Anterior cingulate cortex (tissue), 58 donors: ENCODE measurements at places on chromosomes 16 and 17.

DNA sequence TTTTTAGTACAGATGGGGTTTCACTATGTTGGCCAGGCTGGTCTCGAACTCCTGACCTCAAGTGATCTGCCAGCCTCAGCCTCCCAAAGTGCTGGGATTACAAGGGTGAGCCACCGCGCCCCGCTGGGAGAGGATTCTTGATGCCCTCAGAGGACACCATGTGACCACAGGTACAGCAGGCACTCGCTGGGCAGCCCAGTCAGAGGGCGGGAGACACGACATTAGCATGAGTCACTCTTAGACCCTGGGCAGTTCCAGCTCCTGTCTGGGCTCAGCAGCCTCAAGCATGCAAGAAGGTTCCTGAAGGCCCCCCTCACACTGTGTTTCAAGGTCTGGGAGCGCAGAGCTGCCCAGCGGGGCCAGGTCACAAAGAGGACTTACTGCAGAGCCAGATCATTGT lies 11.9 kb downstream of the STAC2 start:
- DNase-seq = no peak

- DNase-seq = no peak
These were observed 3.3 kb downstream of the LRRC36 start for GRCh38 chr16:67329901-67330300.

- no peak for DNase-seq
These were observed 555.3 kb downstream of the MAF start for GRCh38 chr16:79045191-79045590.

- no peak for DNase-seq
These were observed 35.6 kb downstream of the RPA1 start for GRCh38 chr17:1865252-1866037.

GRCh38 chr17:4003501-4004421 lies 39.5 kb upstream of the ATP2A3 start:
- no peak for DNase-seq

DNA sequence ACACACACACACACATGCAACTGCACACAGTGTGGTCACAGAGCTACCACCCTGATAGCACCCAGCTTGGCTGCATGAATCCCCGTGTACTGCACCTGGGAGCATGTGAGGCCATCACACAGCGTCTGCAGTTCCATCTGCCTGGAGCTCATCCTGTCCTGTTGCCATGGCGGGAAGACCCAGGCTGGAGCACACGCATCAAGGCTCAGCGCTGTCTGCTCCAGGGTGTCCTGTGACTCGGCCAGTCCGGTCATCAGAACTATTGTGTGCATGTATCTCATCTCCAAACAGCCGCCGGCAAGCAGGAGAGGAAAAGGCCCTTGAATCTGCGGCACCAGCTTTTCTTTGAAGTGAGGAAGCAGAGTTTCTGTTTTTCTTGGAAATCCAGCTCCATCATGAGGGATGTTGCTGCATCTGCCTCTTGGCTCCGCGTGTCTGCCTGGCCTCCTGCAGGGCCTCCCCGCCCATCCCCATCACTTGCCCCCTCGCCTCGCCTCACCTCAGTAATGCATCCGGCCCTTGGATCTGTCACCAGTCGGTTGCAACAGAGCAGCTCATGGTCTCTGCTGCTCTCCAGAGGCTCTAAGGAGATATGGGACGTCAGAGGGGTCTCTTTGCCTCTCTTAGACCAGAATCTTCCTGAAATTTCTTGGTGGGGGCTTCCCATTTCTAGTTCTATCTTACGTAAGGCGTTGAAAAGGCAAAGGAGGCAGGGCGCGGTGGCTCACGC lies 23.7 kb downstream of the CACNG4 start:
- DNase-seq = no peak

DNA sequence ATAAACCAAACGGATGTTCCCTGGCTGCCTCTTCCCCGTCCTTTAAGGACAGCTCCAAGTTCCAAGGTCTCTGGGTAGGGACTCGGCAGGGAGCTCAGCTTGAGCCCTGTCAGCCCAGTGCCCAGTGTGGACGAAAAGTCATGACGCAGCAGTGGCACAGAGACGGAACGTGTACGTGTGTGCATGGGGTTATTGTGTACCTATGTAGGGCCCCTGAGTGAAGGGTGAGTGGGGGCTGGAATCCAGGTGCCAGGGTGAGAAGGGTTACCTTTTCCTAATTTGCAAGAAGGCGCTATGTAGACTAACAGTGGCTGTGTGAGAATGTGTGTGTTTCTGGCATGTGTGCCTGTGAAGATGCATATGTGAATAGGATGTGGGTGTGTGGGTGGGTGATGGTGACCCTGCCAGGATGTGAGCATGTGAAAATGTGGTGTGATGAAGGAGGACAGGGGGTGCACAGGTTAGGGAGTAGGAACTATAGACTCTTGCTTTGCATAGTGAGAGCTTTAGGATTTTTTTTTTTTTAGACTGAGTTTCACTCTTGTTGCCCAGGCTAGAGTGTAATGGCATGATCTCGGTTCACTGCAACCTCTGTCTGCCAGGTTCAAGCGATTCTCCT lies 6.0 kb downstream of the SCN4A start:
- no peak for DNase-seq

GRCh38 chr17:50605429-50605828 lies 29.3 kb upstream of the ABCC3 start:
- no peak for DNase-seq

DNA sequence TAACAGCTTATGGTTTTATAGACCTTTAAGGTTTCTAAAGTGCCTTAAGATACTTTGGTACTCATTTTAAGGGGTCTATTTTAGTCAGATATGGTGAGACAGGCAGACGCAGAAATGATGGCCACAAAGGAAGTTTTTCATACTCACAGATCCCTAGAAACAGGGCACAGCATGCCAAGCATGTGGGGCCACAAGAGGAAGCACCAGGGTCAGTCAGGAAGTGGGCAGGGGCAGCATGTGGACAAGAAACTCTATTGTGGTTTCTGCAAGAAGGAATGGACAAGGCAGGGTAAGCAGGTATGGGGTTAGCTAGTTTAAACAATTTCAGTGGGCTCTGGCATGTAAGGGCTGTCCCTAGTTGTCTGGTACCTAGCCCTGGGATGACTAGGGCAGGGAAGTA lies 8.5 kb downstream of the EFCAB3 start:
- no peak for DNase-seq

- no peak for DNase-seq
These were observed 29.6 kb downstream of the COG4 start for GRCh38 chr16:70493802-70494201.

DNA sequence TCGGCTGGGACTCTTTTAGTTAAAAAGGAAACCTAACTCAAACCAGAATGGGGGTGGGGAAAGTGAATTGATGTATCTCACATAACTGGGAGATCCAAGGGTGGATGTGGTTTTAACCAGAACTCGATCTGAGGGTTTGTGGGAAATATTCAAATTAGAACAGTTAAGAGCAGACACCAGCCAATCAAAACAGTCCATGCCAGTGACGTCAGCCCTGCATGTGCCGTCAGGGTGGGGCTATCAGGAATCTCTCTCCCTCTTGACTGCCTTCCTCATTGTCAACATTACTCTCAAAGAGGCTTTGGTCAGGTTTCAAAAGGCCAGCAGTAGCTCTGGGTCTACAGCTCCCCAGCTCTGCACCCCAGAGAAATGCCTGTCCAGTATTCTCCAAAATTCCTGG lies 94.2 kb upstream of the HSBP1 start:
- no peak for DNase-seq

- no peak for DNase-seq
These were observed 61.7 kb downstream of the KPNA2 start for GRCh38 chr17:68097161-68097805.

GRCh38 chr17:62090021-62090824 lies 25.1 kb upstream of the MED13 start:
- DNase-seq = no peak

DNA sequence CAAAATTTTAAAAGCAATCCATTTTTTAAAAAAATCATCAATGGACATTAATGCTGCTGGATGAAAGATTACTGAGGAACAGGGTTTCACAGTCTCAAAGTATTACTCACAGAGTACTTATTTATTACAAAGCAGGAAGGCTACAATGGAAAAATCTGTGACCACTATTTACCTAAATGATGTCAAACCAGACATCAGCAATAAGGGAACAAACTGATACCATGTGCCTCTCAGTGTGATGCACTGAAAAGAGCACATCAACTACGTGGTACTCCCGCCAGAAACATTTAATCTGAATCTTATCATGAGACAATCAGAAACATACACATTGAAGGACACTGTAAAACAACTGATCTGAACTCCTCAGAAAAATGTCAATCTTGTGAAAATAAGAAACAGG lies 124.2 kb downstream of the PARN start:
- no peak for DNase-seq

- DNase-seq = no peak
These were observed 4.4 kb upstream of the CBFB start for GRCh38 chr16:67024384-67025209.

- DNase-seq = no peak
These were observed 66.4 kb downstream of the CMC2 start for GRCh38 chr16:80940069-80940856.

GRCh38 chr17:18117982-18118975 lies 9.7 kb downstream of the MYO15A start:
- DNase-seq = no peak

GRCh38 chr16:55203570-55203969 lies 120.4 kb upstream of the IRX6 start:
- no peak for DNase-seq

DNA sequence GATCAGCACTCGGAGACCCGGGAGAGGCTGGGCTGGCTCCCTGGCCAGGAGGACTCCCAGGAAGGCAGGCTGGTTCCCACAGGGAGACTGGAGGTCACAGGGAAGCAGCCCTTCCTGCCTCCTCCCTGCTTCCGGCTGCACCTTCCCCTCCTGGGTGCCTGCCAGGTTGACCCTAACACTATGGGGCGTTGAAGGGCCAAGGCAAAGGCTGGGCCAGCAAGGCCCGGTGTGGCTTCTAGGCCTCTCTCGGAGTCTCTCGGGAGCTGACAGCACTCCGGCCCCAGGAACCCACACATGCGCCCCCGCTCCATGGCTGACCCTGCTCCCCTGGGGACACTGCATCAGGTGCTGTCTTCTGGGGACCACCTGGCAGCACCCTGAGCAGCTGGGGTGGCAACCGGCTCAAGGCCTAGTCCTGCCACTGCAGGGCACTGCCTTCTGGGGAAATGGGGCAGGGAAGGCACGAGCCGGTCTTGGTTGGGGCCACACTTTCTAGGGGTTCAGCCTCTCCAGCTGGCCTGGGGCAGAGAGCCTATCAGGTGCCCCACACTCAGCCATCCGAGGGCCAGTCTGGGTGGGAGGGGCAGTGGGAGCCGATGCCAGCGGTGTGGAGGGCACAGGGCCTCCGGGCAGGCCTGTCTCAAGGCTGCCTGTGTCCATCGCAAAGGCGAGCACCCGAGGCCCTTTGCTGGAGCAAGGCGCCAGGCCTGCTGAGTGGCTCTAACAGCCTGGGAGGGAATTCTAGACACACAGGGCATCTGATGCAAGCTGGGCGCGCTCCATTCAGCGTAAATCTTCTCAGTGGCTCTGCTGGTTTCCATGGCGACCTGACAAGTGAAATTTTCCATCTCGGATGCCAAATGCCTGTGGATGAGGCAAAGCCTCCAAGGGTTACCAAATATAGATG lies 5.6 kb upstream of the MTSS2 start:
- DNase-seq = peak; percentile 76
